Head of caudate nucleus (tissue), 42 donors: ENCODE measurements at places on chromosomes 3 and 15.

DNA sequence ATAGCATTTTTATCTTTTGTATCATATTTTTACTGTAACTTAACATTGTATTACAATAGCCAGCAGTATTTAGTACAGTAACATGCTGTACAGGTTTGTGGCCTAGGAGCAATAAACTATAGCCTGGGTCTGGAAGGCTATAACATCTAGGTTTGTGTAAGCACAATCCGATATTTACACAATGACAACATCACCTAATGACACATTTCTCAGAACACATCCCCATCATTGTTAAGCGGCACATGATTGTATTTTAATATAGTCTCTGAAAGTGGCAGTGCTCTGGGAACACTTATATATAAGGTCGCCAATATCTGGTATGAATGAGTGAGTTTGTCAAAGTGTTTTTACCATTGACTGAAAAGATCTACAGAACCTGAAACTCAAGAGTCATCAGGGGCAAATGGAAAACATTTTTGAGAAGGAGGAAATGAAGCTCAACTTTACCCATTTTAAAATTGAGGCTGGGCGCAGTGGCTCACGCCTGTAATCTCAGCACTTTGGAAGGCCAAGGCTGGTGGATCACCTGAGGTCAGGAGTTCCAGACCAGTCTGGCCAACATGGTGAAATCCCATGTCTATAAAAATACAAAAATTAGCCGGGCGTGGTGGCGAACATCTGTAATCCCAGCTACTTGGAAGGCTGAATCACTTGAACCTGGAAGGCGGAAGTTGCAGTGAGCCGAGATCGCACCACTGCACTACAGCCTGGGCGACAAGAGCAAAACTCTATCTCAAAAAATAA, 38.8 kb upstream of the TNFSF10 start:
- DNase-seq, result no peak

GRCh38 chr15:60616147-60616546, 137.2 kb upstream of the ICE2 start:
- DNase-seq, result no peak

- DNase-seq, result no peak
Observed at GRCh38 chr3:123870033-123870432, 14.1 kb downstream of the MYLK start.

GRCh38 chr15:88904257-88904623, 8.9 kb upstream of the HAPLN3 start:
- DNase-seq, result no peak

DNA sequence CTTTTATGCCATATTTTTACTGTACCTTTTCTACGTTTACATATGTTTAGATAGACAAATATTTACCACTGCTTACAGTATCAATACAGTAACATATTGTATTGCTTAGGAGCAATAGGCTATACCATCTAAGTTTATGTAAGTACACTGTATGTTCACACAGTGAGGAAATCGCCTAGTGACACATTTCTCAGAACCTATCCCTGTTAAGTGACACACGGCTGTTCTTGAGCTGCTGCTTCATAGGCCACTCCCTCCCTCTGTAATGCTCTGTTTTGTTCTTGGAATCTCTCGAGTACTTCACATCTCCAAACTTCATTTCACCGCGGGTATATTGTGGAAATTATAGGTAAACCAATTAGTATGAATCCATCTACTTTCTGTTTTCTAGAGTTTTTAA, 13.4 kb upstream of the SELENOT start:
- DNase-seq, result no peak

DNA sequence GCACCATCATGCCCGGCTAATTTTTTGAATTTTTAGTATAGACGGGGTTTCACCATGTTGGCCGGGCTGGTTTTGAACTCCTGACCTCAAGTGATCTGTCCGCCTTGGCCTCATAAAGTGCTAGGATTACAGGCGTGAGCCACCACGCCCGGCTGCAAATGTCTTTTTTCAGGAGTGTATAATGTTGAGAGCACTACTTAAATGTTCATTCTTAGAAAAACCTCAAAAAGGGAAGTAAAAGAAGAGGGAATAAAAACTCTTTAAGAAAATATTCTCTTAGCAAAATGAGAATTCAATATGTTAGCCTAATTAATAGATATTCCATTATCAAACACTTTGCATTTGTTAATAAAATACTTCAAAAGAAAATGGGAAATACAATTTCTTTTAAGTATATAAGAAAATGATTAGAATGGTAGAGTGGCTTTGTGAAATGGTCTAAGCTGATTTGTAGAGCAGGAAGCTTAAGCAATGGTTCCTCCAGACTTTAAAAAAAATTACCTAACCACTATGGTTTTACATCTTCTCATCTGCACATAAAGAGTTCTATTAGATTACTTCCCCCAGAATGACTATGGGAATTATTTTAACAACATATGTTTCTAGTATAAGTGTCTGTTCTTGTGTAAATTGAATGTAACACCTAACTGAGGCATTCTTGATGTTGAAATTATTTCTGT, 226.7 kb upstream of the ALCAM start:
- DNase-seq, result no peak

DNA sequence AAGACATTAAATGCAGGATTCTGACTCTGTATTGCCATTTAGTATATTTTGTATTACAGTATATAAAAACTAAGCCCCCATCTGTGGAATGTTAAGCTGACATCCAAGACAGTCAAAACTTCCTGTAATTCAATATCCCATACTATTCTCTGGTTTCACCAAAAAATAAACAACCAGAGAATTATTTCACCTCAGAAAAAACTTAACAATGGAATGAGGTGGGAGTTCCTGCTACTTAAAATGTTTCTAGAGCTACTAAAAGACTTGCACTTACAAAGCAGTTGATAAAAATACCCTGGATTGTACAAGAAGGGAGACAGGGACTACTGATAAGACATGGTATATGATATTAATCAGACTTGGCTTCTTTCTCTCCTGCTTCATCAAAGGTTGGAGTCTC, 8.3 kb downstream of the ARL13B start:
- no peak for DNase-seq

GRCh38 chr3:135887220-135887619, 78.3 kb upstream of the PPP2R3A start:
- DNase-seq, result no peak
